Adrenal gland (tissue), 19 donors: ENCODE measurements at places on chromosomes 4 and X.

GRCh38 chrX:18701621-18702361 is 5.7 kb upstream of the PPEF1 start:
- DNase-seq = peak; percentile 53

DNA sequence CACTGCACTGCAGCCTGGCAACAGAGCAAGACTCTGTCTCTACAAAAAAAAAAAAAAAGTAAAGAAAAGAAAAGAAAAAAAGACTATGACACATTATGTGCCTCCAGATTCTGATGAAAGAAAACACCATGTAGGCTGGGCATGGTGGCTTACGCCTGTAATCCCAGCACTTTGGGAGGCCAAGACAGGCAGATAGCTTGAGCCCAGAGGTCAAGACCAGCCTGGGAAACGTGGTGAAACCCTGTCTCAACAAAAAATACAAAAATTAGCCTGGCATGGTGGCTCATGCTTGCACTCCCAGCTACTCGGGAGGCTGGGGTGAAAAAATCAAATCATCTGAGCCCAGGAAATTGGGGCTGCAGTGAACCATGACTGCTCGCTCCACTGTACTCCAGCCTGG is 19.4 kb downstream of the THOC2 start:
- no peak for DNase-seq

GRCh38 chrX:147832707-147833348 is 78.9 kb upstream of the FMR1 start:
- no peak for DNase-seq

DNA sequence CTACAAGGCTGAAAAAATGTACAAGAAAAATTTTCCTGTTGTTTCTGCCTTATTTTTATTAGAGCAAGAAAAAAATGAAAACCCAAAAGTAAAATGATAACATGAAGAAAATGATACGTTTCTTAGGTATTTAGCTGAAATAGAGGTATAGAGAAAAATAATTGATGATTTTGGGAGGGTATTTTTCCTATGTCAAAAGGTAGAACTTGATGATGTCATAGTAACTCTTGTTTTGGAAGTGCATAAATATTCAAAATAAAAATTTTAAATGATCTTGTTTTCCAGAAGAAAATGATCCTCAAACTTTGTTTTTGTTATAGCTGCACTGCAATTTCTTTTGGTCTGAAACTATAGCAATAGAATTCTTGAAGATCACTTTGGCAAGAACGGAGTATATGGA is 608.8 kb upstream of the BOD1L1 start:
- no peak for DNase-seq

DNA sequence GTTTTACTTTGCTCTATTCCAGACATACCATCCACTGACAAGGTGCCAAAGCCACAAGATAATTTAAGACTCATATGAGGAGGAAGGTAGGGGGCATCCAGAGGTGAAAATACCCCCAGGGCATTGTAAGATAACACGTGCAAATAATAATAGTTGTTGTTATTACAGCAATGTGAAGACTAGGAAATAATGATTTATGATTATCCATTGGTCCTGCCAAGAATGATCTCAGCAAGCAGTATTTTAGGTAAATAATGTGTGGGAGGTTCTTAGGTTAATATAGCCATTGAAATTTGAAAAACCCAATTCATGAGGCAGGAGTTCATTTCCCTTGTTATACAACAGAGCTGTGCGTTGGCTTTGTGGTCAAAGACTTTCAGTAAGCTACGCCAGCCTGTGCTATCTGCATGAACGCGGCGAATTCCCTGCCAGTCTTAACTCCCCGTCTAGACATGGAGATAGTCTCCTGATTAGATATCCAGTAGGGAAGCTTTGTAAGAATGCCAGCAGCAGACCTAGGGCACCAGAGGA is 47.2 kb upstream of the MXRA5 start:
- no peak for DNase-seq

GRCh38 chr4:56973336-56973735 is 4.1 kb downstream of the NOA1 start:
- no peak for DNase-seq

- no peak for DNase-seq
These were observed 5.6 kb upstream of the STPG2 start for GRCh38 chr4:98148856-98149255.
